PC-3 (cell line): ENCODE measurements at places on chromosomes 13 and 19.

DNA sequence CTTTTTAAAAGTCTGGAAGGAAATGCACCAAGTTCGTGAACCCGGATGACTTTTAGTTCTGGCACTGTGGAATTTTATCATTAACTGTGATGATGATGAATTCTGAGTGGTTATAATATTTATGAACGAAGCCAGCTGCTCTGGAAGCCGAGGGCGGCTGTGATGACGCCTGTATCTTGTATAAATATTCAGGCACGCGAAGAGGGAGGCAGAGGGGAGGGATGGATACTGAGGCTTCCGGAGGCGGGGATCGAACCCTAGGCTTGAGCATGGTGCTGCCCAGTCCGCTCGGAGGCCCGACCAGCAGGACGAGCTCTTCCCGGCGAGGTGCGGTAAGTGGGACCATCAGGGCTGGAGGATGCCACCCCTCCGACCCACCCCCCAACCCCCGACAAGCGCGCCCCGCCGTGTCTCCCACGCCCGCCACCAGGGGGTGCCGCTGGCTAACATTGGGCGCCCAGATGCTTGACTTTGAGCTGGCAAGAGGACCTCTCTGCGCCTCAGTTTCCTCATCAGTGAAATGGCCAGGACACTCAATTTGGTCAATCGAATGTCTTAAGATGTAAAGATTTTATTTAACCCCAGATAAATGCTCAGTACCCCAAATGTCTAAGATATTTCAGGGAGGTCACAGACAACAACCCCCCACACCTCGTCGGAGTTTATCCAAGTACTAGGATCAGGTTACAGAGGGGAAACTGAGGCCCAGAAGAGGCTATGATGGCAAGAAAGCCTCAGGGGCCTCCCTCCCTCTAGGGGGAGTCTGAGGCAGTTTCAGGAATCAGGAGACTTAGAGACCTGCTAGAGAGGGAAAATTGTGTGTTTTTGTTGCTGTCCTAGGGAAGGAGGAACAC is 4.5 kb upstream of the RAB3A start:
- DNase-seq = peak; percentile 44

DNA sequence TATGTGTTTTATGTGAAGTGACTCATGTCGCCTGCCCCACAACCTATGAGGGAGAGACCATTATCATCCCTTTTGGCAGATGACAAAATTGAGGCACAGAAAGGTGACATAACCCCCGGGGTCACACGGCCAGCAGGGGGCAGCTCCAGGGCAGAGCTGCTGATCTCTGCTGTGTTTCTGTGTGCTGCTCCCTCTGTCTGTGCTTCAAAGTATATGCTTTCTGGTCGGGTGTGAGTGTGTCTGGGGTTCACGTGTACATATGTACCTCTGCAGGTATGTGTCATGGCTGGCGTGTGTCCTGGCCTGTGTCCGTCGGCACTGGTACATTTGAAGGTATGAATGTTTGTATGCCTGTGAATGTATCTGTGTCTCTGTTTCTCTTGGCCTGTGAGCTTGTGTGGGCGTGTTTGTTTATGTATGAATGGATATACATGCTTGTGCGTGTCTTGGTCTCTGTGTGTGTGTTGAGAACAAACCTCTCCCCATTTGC is 7.1 kb downstream of the LIPE start:
- peak; percentile 53 for DNase-seq

DNA sequence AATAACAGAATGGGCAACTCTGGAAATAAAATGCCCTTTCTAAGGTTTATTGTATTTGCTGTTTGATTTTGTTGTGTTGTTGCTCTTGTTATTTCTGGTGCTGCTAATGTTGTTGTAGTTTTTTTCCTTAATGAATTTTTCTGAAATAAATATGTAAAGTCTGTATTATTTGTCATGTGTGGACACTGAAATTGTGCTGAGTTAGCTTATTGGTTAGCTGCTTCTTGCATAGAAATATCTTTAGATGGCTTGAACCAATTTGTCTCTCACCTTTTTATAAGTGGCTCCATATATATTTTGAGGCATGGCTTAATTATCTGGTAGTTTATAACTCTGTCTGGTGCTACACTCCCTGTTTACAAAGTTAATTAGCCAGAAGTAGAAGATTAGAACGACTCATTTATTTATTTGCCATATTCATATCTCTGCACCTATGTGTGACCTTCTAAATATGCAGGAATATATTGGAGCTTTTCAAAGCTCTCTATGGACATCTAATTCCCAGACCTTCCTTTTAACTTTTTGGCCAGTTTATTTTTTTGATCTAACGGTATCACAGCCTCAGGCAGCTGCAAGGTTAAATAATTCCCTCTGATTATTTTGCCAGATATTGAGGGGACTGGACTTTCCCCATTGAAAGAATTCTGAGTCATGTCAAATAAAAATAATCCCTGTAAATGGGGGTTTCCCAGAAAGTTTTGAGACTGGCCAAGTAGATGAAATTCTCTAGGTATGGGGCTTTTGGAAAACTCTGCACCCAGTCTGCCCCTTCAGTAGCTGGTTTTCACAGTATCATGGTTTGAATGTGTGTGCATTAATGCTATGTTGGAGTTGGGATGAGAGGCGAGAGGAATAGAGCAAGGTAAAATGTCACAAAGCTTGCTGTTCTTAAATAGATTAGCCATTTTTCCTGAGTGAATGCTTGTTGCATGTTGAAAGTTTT is 1331.7 kb upstream of the MIR17HG start:
- DNase-seq = peak; percentile 2

GRCh38 chr13:78045916-78046315 is 127.3 kb upstream of the EDNRB start:
- DNase-seq = no peak

DNA sequence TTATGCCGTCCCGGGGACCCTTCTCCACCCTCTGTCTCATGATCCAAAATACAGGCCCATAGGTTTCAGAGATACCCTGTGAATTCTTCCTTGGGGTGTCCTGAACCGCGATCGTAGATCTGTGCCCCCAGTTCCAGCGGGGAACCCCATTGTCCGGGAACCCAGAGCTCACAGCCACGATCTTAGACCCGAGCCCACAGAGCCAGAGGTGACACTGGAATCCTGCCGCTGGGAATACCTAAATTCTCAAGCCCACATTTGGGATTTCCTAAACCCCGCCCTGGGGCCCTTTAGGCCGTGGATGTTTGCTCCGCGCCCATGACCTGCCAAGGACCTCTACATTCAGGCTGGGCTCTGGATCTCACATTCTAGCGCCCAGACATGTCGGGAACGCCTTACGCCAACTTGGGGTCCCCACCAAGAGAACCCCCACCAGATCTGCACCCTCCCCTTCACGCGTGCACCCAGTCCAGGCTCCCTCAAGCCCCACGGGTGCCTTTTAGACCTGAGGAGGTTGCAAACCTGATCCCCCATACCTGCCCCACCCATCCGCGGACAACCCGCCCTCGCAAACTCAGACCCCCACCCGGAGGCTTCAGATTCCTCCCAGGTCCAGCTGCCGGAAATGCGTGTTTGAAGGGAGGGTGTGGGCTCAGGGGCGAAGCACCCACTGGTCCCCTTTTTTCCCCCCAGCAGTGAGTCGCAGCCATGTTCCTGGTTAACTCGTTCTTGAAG is 605 bp downstream of the CAPNS1 start:
- peak; percentile 64 for DNase-seq

- DNase-seq = peak; percentile 15
These were observed 17.6 kb downstream of the ELL start for GRCh38 chr19:18503971-18504885.

DNA sequence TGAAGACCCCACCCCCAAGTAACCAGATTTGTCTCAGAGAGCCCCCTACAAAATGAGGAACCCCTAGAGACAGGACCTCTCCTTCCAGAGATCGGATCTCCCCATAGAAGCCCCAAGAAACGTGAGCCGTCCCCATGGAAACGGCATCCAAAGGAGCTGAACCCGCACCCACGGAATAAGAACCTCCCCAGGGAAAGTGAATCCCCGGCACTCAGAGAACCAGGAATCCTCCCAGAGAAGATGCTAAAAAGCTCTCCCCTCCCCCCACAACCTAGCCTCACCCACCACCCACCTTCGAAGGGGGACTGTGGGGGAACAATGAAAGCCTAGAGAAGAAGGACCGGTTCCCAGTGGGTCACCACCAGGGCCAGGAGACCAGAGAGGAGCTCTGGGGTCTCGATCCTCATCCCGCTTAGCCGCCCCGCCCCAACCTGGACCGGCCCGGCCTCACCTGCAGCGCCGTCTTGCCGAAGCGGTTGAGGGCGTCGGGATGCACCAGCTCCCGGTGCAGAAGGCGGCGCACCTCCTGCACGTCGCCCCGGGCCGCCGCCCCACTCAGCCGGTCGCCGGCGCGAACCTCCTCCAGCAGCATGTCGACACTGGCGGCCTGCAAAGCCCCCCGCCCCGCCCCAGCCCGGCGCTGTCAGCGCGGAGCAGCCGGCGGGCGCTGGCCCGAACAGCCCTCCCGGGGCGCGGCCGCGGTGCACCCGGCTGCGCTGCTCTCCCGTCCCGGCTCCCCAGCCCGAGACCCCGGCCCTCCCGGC is 535 bp downstream of the CDKN2D start:
- peak; percentile 50 for DNase-seq

- DNase-seq = peak; percentile 47
These were observed 7.3 kb downstream of the KLK8 start for GRCh38 chr19:50994129-50994528.

GRCh38 chr19:53372196-53372595 is 6.7 kb downstream of the ZNF525 start:
- no peak for DNase-seq

- no peak for DNase-seq
These were observed 3.8 kb downstream of the ZIC2 start for GRCh38 chr13:99985241-99985874.

- peak; percentile 78 for DNase-seq
These were observed 513 bp downstream of the CIRBP start for GRCh38 chr19:1269478-1270212.

DNA sequence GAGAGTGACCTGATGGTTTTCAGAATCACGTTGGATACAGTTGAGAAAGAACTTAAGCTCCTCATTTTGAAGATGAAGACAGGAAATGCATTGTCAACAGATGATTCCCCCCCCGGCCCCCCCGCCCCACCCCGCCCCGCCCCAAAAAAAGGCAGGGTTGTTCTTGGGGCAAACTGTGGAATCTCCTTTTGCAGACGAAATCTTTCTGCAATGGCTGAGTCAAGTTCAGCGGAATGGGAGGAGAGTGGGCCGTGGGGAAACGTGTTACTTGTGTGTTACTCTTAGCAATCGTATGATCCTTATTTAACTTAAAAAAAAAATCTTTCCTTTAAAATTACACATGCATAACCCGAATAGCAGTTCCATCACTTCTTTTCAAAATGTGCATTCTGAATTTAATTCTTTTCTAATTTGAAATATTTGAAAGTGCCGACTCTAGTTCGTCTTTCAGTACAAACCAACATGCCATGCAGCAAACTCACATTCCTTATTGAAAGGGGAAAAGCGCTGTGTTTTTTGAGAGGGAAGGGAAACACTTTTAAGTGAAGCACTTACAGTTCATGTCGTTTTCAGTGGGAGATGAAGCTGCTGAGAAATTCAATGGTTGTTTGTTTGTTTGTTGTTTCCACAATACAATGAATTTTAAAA is 348.5 kb upstream of the ARGLU1 start:
- DNase-seq = no peak

GRCh38 chr13:111383591-111384440 is 63.4 kb downstream of the TEX29 start:
- no peak for DNase-seq

DNA sequence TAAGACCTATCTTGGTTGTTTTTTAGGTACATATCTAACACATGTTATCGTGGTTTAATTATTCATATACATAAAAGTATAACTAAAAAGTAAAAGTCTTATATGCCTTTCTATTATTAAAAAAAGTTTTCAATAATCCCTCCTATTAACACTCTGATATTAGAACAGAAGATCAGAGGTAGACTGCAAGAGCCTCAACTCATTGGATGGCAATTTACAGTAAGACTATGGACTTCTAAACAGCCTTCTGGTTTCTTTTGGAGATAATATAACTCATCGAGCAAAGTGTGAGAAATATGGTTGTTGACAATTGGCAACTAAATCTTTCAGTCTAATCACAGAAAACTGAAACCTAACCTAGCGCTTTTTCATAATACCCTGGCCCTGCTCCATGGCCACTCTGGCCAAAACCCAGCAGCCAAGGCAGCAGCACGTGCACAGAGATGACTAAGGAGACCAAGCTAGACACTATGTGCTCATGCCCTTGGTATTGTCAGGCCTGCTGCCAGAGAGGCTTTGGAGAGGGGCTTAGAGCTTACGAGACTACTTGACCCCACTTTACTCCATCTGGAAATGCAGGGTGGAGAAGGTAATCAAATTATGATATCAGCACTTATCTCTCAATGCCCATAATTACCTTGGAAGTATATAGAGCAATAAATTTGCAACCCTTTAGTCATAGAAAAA is 40.6 kb upstream of the EEF1AKMT1 start:
- peak; percentile 82 for DNase-seq

DNA sequence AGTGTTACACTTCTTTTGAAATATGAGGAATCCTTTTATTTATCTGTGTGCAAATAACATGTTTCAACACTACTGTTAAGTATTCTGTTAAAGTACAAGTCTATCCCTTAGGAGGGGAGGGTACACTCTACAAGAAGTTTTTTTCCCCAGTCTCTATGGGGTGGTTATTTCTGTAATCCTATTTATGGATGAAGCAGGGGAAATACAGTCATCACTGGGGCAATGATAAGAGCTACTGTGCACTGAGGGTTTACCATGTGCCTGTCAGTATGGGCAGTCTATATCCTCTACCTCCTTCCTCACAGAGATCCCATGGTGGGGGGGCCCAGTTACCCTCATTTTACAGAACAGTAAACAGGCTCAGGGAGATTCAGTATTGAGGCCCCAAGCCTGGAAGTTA is 16.6 kb upstream of the TRIM13 start:
- DNase-seq = no peak

- DNase-seq = no peak
These were observed 226.8 kb downstream of the LACC1 start for GRCh38 chr13:44106266-44107152.

- no peak for DNase-seq
These were observed 22.8 kb downstream of the HTR2A start for GRCh38 chr13:46874006-46874405.

DNA sequence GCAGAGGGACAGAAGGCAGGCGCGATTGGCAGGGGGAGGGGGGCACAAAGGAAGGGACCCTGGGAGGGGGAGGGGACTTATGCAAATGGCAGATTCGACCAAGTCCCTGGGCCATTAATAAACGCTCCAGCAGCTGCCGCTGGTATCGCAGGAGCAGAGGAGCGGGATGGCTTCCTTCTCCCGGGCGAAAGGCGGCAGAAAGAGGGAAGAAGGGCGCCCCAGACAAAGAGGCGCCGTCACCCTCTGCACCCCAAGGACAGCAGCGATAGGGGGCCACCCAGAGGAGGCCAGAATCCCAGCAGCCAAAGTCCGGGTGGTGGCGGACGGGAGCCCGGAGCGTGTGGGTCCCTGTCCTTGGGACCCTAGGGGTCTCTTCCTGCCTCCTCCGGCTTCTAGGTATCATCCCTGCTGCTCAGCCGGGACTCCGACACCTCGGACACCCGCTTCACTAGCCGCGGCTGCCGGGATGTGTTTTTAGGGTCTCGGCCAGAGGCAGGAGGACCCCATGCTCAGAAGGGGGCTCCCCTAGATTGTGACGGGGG is 1.9 kb downstream of the PTPRS start:
- no peak for DNase-seq

GRCh38 chr19:5914358-5914774 is 312 bp downstream of the CAPS start:
- DNase-seq = peak; percentile 40

GRCh38 chr13:90187478-90188350 is 1159.8 kb upstream of the MIR17HG start:
- no peak for DNase-seq
